NCI-H460 (cell line): ENCODE measurements at places on chromosomes 4 and X.

GRCh38 chr4:151876381-151876988 is 115.7 kb upstream of the GATB start:
- DNase-seq, result no peak

DNA sequence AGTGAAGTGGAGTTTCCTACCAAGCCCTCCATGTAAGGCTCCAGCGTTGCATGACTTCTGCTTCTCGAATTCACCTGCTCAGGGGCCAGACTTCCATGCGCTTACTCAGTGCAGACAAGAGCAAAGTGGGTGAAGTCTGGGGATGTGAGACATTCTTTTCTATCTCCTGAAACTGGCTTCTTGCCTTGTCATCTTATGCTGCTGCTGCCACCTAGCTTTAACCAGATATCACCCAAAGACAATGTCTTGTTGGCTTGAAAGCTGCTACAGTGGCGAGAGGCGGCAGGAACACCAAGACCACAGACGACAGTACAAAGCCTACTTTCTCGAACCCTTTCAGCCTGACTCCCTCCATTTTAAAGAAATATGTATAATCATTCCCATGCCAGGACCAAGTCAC is 103.6 kb upstream of the ADGRG2 start:
- peak; percentile 51 for DNase-seq

GRCh38 chrX:111095974-111096895 is at the start of gene PAK3:
TSS of gene PAK3 (plus strand) at chrX:111096191. CDS start at chrX:111123104, 26,913 bp downstream.
- peak; percentile 91 for DNase-seq

DNA sequence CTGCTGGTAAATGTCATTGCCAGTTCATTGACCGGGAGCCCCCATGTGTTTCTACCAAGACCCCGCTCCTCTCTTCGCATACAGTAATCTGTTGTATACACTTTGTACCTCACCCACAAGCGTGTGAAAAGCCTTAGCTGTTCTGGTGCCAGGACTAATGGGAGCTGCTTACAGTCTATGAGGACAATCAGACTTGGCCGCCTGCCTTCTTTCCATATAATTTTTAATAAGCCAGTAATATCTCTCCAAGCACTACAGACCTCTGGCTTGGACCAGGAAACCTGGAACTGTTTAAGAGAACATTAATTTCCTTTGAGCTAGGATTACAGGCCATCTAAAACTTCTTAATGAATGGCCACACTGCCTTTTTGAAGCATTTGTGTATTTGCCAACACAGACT is 149.7 kb upstream of the MSX1 start:
- no peak for DNase-seq

DNA sequence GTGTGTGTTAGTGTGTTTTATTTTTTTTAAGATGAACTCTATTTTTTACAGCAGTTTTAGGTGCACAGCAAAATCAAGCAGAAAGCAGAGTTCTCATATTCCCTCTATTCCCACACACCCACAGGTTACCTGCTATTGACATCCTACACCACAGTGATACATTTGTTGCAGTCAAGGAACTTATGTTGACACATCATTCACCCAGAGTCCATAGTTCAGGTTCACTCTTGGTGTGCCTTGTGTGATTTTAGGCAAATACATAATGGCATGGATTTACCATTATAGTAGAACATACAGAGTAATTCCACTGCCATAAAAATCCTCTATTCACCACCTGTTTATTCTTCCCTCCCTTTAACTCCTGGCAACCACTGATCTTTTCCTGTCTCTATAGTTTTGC is 28.7 kb downstream of the DIAPH2 start:
- no peak for DNase-seq

GRCh38 chrX:150324919-150325318 is 38.2 kb upstream of the MAMLD1 start:
- no peak for DNase-seq

DNA sequence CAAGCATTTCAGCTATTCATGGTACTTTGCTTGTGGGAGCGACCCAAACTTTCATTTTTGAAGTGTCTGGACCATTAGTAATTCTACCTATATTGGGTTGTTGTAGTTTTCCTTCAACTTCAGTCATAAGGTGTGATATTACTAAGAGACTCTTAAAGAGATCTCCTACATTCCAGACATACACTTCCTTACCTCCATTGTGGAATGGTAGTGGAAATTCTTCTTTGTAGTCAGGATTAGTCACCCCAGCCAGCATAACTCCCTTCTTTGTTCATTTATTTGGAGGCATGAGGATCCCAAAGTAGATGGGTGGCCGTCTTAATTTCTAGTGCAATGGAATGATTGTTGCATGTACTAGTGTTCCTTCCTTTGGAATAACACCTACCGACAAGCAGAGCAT is 991.4 kb downstream of the ARAP2 start:
- no peak for DNase-seq

- no peak for DNase-seq
Observed at GRCh38 chrX:19893727-19894126, 6.3 kb upstream of the SH3KBP1 start.

DNA sequence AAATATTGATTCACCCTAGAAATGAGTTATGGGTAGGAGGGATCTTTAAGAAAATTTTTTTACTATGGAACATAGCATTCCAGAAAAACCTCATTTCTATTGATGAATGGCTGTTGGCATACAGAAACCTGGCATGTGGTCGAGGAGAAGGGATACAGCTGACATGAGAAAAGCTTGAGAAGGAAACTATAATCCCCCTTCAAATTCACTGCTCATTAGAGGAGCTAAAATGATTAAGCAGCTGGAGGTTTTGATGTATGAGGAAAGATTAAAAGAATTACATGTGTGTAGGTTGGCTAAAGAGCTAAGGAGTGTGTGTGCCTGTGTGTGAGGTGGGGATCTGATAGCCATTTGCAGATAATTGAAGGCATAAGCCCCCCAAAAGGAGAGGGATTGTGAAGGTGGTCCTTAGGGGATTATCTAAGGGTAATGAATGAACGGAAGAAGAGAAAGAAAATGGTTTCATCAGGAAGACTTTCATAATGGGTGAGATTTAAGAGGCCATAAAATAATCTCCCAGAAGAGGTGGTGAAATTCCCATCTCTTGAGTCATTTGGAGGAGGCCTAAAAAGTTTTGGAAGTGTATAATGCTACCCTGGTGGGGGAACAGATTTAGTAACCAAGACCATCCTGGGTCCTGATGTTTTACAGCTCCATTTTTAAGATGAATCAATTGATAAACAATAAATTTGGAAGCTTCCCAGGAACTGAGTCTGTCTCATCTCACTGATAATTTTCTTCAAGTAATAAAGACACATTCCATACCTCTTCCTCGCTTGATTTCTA is 272.0 kb upstream of the HAND2 start:
- DNase-seq, result no peak

DNA sequence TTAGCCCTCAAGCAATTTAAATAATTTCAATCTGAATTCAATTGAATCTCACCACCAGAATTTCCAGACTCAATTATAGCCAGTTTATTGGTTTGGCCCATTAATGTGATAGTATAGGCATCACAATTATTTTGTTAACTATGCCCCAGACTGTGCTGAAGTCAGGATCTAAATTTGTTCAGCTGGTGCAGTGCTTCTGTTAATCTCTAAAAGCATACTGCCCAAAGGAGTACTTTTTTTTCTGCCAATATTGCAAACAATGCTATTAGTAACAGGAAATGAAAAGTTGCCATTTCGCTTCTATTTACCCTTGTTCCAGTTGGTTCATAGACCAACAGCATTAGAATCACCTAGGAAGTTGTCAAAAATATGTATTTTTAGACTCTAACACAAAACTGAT is 171.0 kb downstream of the GPM6A start:
- DNase-seq, result no peak

GRCh38 chr4:85209161-85209560 is 242.7 kb upstream of the WDFY3 start:
- no peak for DNase-seq

GRCh38 chrX:48520976-48521352 is 644 bp upstream of the EBP start:
- DNase-seq, result no peak

GRCh38 chr4:170138580-170139194 is 48.9 kb upstream of the AADAT start:
- peak; percentile 66 for DNase-seq

DNA sequence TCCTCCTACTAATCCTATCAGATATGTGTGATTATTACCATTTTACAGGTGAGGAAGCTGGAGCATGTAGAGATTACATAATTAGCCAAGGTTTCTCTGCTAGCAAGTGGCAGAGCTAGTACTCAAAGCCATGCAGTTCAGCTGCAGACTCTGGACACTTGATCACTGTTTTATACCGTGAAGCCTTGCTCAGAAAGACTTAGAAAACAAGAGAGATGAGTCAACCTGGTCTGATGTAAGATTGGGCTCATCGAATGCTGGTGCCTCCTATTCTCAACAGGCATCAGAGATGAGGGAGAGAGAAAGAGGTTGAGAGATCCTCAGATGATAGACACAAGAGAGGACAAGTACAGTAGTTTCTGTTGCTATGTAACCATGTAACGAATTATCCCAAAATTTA is 19.0 kb upstream of the PDE5A start:
- DNase-seq, result no peak

GRCh38 chr4:60344908-60345307 is 855.2 kb upstream of the ADGRL3 start:
- no peak for DNase-seq

DNA sequence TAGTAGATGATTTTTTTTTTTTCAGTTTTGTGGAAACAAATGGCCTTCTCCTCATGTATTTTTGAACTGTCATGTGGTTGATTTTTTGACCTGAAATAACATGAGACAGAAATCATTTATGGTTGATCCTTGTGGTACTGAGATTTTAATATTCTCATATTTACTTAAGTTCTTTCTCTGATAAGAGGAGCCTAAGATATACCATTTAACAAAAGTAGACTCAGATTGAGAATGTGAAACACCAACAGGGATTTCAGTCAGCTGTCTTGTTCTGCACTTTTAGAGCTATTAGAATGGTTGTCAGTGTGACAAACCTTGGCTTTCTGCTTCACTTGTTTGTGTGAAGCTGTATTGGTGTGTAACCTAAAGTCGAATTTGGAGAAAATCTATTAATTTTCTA is 575.7 kb downstream of the SPOCK3 start:
- no peak for DNase-seq

DNA sequence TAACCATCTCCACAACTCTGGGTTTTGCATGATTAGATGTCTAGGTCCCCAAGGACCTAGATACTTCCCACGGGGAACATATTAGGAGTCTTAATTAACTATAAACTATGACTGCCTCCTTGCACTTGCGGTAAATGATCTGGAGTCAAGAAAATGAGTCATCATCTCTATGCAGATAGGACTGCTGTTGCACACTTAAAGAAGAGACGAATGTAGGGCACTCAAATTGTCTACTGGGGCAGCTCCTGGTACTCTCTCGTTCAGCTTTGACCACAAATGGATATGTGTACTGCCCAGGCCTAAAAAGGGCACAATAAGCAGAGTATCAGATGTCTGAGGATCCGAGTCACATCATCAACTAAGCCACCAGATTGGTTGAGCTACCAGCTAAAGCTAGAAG is 1783.4 kb upstream of the AGA start:
- DNase-seq, result no peak

- no peak for DNase-seq
Observed at GRCh38 chr4:178553201-178553600, 1111.0 kb upstream of the AGA start.

DNA sequence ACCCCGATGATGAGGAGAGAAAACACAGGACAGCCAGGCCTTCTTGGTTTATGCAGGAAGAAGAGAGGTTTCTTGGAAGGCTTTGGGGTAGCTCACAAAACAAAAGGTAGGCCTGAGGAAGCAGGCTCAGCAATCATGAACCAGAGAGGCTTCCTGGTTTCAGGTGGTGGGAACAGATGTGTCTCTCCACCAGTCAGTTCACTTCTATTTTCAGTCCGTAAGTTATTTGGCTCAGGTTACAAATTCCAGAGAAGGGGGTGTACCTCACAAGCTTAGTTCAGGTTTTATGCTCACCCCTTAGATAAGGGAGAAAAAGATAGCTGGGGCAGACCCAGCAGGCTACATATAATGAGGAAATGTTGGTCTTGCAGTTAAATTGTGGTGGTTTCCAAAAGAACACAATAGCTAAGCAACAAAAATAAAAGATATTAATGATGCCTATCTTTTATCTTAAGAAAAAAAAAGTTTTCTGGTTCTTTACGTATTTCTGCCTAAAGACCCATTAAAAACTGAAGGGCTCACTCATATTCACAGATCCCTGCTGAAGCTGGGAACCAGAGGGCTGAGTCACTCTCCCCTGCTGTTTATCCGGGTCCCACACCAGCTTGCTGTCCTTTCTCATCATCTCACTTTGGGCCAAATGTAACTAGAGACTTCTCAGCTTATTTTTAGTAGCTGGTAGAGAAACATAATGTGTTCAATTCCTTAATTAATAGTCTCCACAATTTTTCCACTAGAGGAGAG is 177.0 kb downstream of the CAMK2D start:
- peak; percentile 26 for DNase-seq

GRCh38 chr4:101222156-101222845 is 125.0 kb downstream of the PPP3CA start:
- DNase-seq, result no peak

GRCh38 chr4:54513204-54513603 is 144.6 kb upstream of the KIT start:
- no peak for DNase-seq

DNA sequence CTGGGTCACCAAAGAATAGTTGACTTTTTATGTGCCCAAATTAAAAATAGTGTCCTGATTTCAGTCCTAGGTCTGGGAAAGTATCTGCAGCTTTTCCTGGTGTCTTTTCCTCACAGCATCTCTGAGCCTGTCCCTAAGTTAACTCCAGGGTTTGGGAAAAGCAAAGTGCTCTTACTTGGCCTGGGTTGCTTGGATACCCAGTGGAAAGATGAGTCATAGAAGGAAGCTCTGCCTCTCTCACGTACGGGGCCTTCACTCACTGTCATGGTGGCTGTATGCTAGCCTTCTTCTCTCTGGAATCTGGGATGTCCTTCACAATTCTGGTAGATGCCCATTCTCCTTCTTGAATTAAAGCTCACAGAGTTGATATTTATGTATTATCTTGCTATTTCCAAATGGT is 607.3 kb downstream of the ANKRD50 start:
- DNase-seq, result no peak

DNA sequence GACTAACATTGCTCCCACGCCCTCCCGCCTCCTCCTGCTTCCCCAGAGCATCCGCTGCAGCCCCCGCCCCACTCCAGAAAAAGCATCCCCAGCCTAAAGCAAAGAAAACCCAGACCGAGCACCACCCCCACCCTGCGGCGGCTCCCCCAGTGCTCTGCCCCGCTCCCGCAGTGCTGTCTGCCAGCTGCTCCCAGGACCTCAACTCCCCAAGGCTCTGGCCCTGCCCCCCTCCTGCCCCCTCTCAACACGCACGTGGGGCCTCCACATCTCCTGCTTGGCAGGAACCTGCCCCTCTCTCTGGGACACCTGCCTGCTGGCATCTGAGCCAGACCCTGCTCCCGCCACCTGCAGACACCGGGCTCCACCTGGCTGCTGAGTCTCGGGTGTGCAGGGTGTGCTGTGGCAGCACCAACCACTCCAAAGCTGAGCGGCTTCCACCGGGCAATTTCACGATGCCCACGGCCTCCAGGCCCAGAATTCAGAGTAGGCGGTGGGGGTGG is 79.4 kb downstream of the FAM53A start:
- no peak for DNase-seq
